Activated naive CD4-positive, alpha-beta T cell treated with anti-CD3 and anti-CD28 coated beads for 36 hours (primary cell): ENCODE measurements at places on chromosomes 6 and 20. TPM values are rescaled to one million over a fixed set of nuclear protein-coding genes. Genes with fewer than 3 reads are reported as not detected.
A peak's percentile ranks its signal among the peaks of the same experiment; 100 is the strongest.

ALDH8A1 gene
- total RNA-seq: not detected

CRISP2 gene
- not detected for total RNA-seq

RBPJL gene
- total RNA-seq: not detected

C6orf163 gene
- total RNA-seq: 0.29 TPM

TREM1 gene
- total RNA-seq: 4.3 TPM

SNPH gene
- total RNA-seq: 6.7 TPM

SPTLC3 gene
- total RNA-seq: 0.15 TPM

BEND3 gene
- total RNA-seq: 2.0 TPM

- H3K27me3 ChIP-seq: no peaks in the 10 kb centered on the region
- no peak overlapping the region for H3K4me3 ChIP-seq
- H3K27ac ChIP-seq: no peak overlapping the region
- H3K36me3 ChIP-seq: peaks cover 7% of the 10 kb centered on the region
- H3K4me1 ChIP-seq: peaks cover 13% of the 10 kb centered on the region
- DNase-seq: no peak
Observed at GRCh38 chr6:12149944-12150510, 137.9 kb downstream of the HIVEP1 start.

DNA sequence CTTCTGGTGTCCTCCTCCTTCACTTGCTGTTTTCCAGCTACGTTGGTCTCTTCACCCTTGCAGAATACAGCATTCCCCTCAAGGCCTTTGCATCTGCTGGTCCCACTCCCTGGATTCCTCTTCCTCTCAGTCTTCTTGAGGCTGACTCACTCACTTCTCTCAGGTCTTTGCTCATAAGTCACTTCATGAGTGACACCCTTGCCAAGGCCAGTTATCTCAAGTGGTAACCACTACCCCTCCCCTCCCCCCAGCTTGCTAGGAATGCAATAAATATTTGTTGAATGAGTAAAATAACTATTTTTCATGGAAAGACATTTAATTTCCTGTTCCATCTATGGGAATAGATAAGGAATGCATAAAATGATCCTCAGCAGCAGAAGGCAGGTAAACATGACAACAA, 131.7 kb downstream of the PLCB4 start:
- no peak overlapping the region for H3K27ac ChIP-seq
- H3K4me3 ChIP-seq: no peak overlapping the region
- no peaks in the 10 kb centered on the region for H3K4me1 ChIP-seq
- H3K36me3 ChIP-seq: no peaks in the 10 kb centered on the region
- no peaks in the 10 kb centered on the region for H3K27me3 ChIP-seq

- no peaks in the 10 kb centered on the region for H3K4me1 ChIP-seq
- no peak overlapping the region for H3K4me3 ChIP-seq
- no peaks in the 10 kb centered on the region for H3K36me3 ChIP-seq
- H3K27me3 ChIP-seq: peaks cover 4% of the 10 kb centered on the region
- DNase-seq: no peak
Observed at GRCh38 chr6:79818471-79818870, 128.9 kb downstream of the ELOVL4 start.

- no peak overlapping the region for H3K27ac ChIP-seq
- no peak for DNase-seq
- no peaks in the 10 kb centered on the region for H3K4me1 ChIP-seq
- H3K4me3 ChIP-seq: no peak overlapping the region
- H3K36me3 ChIP-seq: no peaks in the 10 kb centered on the region
Observed at GRCh38 chr6:14000901-14001300, 76.1 kb downstream of the RNF182 start.

- H3K36me3 ChIP-seq: no peaks in the 10 kb centered on the region
- no peaks in the 10 kb centered on the region for H3K4me1 ChIP-seq
- DNase-seq: no peak
- H3K4me3 ChIP-seq: no peak overlapping the region
- no peaks in the 10 kb centered on the region for H3K27me3 ChIP-seq
Observed at GRCh38 chr6:52499026-52499425, 77.8 kb downstream of the TRAM2 start.

GRCh38 chr6:28648035-28648877, 122.6 kb downstream of the GPX5 start:
- peak overlapping the region; percentile 33 for H3K27ac ChIP-seq
- H3K27me3 ChIP-seq: peaks cover 57% of the 10 kb centered on the region
- DNase-seq: peak; percentile 82
- H3K36me3 ChIP-seq: no peaks in the 10 kb centered on the region
- peaks cover 6% of the 10 kb centered on the region for H3K4me1 ChIP-seq

- H3K27me3 ChIP-seq: no peaks in the 10 kb centered on the region
- H3K36me3 ChIP-seq: no peaks in the 10 kb centered on the region
- DNase-seq: no peak
- peaks cover 33% of the 10 kb centered on the region for H3K4me1 ChIP-seq
Observed at GRCh38 chr20:53693262-53693871, 99.7 kb upstream of the ZNF217 start.

DNA sequence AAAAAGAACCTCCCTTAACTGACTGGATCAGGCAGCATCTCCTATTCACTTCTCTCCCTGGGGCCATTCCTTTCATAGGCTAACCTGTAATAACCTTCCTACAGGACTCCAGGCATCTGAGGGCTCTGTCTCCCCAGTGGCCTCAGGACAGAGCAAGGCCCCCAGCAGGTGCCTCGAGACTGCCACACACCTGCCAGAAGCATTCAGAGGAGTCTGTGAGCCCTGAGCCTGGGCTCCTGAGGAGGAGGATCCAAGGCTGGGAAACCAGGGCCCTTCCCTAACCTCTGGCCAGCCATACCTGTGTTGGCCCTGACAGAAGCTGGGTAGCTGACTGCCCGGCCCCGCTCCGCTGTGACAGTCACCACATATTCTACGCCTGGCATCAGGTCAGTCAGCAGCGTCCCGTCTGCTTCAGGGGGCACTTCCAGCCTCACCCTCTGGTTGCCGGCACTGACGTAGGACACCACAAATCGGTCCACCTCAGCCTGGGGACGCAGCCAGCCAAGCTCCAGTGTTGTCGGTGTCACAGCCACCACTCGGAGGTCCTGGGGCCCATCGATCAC, 20.6 kb downstream of the TNXB start:
- peaks cover 8% of the 10 kb centered on the region for H3K4me1 ChIP-seq
- no peaks in the 10 kb centered on the region for H3K36me3 ChIP-seq
- H3K4me3 ChIP-seq: no peak overlapping the region
- H3K27ac ChIP-seq: no peak overlapping the region
- DNase-seq: no peak
- peaks cover 22% of the 10 kb centered on the region for H3K27me3 ChIP-seq

DNA sequence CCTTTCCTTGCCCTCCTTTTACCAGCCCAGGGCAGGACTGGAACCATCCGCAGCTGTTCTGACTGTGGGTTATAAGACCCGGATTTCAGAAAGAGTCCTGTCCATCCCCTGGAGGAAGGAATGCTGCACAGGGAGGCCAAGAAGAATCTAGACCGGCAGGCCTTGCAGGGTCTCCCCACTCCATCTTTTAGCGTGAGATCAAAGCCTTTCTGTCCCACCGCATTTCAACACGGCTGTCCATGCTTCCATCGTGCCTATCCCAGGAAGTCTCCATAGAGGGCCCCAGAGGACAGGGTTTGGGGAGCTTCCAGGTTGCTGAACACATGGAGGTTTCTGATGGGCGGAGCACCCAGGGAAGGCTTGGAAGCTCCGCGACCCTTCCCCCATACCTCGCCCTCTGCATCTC, 79.3 kb upstream of the AGPAT4 start:
- H3K4me1 ChIP-seq: no peaks in the 10 kb centered on the region
- H3K27me3 ChIP-seq: no peaks in the 10 kb centered on the region
- no peak for DNase-seq
- no peak overlapping the region for H3K4me3 ChIP-seq

GRCh38 chr6:47630587-47630986, 67.8 kb upstream of the ADGRF4 start:
- H3K27ac ChIP-seq: no peak overlapping the region
- H3K4me3 ChIP-seq: no peak overlapping the region
- DNase-seq: no peak
- no peaks in the 10 kb centered on the region for H3K36me3 ChIP-seq
- H3K4me1 ChIP-seq: peaks cover 11% of the 10 kb centered on the region

DNA sequence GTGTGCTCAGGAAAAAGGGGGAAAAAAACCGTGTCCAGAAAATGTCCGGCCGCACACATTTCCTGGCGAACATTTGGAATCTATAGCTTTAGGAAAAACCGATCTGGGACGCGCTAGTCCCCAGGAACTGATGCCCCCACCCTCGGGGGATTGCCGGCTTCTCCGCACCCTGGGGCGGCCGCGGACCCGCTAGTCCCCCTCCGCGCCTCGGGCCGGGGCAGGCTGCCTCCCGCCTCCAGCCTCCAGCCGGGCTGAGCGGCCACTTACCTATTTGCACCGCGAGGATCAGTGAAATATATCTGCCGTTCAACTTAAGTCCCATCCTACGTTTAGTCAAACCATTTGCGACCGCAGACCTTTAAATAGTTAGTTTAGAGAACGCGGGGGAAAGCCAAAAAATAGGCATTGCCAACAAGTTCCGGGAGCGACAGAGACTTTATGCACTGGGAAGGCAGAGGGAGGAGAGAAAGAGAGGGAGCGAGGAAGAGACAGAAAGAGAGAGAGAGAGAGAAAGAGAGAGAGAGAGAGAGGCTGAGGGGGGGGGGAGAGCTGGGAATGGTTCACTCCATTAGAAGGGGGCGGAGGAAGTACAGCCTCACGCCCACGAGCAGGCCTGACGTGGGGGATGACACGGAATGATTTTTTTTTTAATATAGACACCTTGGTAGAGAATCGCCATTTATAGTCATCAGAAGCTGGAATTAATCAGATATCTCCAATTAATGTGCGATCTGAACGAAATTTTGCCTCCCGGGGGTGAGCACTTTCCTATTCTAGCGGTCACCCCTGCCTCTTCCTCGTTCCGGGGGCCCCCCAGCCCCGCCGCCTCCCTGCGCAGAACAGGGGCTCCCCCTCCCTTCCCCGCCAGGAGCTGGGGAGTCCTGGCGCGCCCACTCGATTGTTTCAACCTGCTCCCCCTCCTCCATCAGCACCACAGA, at the start of gene NRN1:
NRN1 (minus strand) TSS at position 498 of the 938 bp plus-strand sequence; CDS start at position 322, 176 bp downstream.
- H3K36me3 ChIP-seq: no peaks in the 10 kb centered on the region
- H3K4me3 ChIP-seq: peak within 1 kb of the TSS; percentile 67
- DNase-seq: peak; percentile 24

DNA sequence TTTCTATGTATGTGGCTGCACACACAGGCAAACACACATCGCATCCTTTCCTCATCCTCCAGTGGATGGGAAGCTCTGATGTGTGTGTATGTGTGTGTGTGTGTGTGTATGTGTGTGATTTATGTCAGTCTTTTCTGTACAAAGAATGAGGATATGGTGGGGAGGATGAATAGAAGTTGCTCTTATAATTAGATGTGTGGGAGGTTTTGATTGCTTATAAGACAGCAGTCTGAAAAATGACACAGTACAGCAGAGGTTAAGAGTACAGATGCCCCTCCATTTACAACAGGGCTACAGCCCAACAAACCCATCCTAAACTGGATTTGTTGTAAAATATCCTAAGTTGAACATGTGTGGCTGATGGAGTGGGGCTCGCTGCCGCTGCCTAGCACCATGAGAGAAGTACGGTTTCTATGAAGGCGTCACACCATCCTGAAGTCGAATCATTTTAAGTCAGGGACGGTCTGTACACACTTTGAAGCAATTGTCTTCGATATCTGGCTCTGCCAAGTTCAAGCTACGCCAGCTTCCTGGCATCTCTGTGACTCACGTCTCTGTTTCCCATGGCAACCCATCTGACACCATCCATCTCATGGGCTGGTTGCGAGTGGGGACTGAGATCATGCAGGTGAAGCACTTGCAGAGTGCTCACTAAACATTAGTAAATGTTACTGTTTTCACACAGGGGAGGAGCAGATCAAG, 252.6 kb downstream of the MYLK4 start:
- H3K4me3 ChIP-seq: no peak overlapping the region
- H3K27me3 ChIP-seq: peaks cover 12% of the 10 kb centered on the region
- no peaks in the 10 kb centered on the region for H3K4me1 ChIP-seq
- no peaks in the 10 kb centered on the region for H3K36me3 ChIP-seq
- no peak for DNase-seq

DNA sequence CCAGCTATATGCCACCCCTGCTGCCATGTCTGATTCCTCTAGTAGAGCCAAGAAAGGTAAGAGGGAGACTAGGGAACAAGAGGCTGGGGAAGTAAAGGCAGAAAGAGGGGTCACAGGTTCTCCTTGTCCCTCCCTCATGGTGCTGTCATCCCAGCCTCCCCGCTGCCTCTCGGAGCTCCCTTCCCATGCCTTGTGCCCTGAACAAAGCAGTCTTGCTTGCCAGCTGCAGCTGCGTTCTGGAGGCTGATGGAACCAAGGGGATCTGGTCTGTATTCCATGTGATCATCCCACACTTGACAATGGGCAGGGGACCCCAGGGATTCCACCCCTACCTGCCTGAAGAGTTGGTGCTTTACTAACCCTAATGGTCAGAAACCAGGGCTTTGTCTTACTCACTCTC, 61.4 kb downstream of the DAAM2 start:
- peaks cover 10% of the 10 kb centered on the region for H3K27me3 ChIP-seq
- DNase-seq: no peak

DNA sequence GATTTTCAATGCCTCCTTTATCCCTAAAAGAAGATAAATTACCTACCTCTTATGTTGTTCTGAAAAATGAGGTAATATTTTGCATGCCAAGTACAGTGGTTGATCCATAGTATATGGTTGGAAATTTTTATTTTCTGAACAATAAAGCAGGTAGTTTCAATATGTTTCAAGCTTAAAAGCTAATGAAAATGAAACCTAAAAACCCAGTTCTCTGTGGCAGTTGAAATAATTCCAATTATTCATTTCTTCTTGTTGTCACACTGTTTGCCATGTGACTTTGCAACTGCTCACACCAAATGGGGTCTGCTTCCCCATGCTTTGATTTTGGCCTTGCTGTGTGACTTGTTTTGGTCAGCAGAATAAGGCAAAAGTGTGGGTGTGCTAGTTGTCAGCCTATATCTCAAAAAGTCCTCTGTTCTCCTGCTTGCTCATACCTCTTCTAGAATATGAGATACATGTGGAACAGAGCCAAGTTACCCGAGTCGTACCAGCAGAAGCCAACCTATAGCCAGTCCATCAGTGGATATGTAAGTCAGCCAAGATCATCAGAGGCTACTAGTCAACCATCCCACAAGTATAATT, 197.2 kb upstream of the THEMIS start:
- H3K4me3 ChIP-seq: no peak overlapping the region
- H3K36me3 ChIP-seq: no peaks in the 10 kb centered on the region
- DNase-seq: no peak
- no peaks in the 10 kb centered on the region for H3K27me3 ChIP-seq
- no peak overlapping the region for H3K27ac ChIP-seq

DNA sequence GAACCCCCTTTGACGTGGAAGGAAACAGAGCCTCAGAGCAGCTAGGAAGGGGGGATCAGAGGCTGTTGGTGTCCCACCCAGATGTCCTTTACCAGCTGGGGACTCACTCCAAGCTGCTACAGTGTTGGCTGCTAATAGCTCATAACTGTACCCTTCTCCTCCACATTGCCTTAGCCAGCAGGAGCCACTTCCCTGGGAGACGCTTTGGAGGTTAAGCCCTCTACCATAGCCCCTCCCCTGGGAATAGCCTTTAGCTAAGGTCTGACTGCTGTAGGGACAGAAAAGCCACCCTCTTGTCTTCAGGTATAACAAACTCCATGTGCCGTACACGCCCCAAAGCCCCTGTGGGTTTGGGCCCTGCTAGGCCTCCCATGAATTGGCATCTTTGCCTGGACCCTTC, 238.6 kb downstream of the LRFN2 start:
- DNase-seq: no peak
- no peak overlapping the region for H3K4me3 ChIP-seq
- H3K4me1 ChIP-seq: no peaks in the 10 kb centered on the region
- H3K27ac ChIP-seq: no peak overlapping the region
- H3K36me3 ChIP-seq: no peaks in the 10 kb centered on the region
- no peaks in the 10 kb centered on the region for H3K27me3 ChIP-seq
